ENCODE measurements at places on chromosomes 6 and 20.

DNA sequence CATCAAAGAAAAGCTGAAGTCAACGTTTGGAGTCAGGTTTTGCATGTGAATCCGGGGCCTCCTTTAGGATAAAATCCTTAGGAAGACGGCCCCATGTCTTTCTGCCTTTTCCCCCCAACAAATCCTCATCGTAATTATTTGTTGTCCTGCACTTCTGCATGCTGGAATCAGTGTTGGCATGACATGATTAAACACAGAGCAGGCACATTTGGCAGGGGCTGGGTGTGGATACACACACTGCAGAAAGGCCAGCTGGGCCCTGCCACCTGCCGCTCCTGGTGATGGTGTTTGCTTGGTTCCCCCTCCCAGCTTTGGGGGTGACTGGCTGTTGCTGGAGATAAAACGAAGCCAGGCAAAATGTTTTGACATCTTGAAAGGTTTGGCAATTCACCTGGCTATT is 46.3 kb upstream of the FOXA2 start:
- DNase-seq: no peak

DNA sequence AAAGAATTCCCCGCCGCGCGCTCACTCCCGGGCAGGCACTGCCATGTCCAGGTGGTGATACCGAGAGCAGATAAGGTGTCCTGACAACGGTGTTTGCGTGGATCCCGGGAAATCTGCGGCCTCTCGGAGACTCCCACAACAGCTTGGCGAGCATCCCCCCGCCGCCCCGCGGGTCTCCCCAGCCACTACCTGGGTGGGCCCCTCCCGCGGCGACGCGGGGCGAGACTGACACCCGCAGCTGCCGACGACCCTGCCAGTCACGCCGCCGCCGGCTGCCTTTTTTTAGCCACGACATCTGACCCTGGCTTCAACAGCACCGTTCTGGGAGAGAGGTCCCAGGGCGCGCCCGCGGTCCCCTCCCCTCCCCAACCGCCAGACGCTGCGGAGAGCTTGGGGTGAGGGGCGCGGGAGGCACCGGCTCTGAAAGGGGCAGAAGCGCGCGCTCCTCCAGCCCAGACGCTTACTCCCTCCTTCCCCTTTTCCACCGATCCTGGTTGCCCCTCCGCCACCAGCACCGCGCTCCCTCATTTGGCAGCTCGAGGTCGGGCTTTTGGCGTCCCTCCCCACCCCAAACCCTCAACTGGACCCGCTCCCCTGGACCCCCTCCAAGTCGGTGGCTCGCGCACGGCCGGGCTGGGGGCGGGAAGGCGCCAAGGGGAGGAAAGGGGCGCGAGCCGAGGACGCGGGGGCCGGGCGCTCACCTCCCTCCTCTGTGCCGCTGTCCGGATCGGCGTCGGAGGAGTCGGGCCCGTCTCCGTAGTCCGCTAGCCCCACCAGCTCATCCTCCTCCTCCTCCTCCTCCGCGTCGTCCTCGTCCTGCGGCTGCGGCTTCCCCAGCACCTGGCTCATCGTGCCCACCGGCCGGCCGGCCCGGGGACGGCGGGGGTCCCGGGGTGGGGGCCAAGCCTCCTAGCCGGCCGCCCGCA is 665 bp downstream of the RRAGD start:
- DNase-seq: peak; percentile 11

- DNase-seq: no peak
Observed at GRCh38 chr6:69696273-69696672, 100.5 kb downstream of the LMBRD1 start.

- DNase-seq: no peak
Observed at GRCh38 chr20:10387686-10388085, 46.3 kb downstream of the MKKS start.

- no peak for DNase-seq
Observed at GRCh38 chr6:47403801-47404200, 73.8 kb upstream of the CD2AP start.

DNA sequence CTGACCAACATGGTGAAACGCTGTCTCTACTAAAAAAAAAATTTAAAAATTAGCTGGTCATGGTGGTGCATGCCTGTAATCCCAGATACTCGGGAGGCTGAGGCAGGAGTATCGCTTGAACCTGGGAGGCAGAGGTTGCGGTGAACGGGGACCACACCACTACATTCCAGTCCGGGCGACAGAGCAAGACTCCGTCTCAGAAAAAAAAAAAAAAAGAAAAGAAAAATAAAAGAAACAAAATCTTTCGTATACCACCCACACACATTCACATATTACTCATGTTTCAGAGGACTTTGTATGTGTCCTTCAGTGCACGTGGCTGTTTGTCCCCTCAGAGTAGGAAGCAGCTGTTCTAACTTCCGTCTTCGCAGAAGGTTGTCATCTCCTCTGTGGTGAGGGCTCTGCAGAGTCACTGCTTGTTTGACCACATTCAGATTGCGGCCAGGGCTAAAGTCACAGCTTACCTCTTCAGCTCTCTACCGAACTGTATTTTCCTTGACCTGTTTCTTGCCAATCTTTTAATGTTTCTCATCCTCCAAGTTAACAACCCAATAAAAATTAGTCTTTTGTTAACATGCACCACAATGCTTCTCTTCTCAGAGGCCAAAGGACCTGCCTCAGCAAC is 36.6 kb upstream of the HIVEP1 start:
- no peak for DNase-seq

DNA sequence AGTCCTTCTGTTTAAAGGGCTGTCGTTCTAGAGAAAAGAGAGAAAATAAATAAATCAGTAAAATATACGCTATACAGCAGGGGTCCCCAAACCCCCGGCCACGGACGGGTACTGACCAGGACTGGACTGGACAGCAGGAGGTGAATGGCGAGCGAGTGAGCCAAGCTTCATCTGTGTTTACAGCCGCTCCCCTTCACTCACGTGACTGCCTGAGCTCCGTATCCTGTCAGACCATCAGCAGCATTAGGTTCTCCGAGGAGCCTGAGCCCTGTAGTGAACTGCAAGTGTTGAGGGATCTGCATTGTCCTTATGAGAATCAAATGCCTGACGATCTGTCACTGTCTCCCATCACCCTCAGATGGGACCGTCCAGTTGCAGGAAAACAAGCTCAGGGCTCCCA is 76.5 kb downstream of the ZNF217 start:
- DNase-seq: no peak

GRCh38 chr20:5297280-5298004 is 19.3 kb downstream of the PROKR2 start:
- no peak for DNase-seq

GRCh38 chr20:16240355-16240754 is 332.9 kb downstream of the KIF16B start:
- no peak for DNase-seq

DNA sequence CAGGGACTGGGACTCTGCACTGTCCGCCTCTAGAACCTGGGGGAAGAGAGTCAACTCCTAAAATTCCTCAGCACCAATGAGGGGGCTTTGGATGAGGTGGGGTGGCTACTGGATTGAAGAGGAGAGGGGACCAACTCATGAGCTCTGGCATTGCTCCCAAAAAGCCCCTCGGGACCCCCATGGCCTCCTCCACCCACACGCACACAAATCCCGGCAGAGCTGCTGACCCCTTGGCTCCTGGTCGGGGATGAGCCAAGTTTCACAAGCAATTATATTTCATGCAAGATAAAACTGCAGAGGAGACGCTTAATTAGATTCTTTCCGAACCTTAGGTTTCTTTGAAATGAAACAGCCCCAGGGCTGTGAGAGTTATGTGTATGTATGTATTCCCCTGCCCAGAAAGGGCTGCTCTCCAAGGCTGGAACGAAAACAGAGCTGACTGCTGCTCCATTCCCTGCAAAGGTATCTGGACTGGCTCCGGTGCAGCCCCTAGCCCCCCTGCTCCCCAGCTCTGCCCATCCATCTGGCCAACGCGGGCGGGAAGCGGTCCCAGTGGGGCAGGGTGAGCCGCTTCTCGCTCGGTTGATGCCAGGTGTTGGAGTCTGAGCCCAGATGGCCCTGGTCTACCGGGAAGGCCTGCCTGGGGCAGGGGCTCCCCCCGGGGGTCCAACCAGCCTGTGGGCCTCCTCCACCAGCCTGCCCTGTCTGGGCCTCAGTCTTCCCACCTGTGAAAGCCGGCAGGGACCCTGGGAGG is 46.8 kb upstream of the STX16 start:
- no peak for DNase-seq

DNA sequence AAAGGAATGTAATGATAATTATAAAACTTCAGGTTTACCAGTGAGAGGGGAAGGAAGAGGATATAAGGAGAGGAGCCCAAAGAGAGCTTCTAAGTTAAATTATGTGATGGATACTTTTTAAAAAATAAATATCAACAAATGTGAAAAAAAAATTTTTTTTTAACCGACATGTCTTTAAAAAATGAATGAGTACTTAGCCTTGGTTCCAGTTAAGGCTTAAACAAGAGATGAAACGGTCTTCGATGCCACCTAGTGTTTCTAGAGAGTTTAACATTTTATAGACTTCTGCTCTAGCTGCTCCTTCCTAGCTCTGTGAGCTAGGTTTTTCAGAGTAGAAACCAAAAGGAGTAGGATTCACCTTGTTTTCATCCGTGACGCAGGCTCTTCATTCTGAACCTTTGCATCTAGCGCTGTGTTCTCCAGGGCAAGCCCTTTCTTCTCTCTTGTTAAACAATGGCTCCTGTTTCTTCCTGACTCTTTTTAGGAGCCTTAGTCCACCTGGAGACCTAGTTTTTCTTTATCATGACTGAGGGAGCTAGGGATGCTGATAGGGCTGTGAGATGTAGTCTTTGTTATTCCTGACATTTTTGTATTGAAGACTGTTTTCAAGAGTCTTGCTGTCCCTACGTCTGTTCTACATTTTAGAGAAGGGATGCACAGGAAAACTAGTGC is 42.4 kb upstream of the GNRH2 start:
- DNase-seq: no peak

DNA sequence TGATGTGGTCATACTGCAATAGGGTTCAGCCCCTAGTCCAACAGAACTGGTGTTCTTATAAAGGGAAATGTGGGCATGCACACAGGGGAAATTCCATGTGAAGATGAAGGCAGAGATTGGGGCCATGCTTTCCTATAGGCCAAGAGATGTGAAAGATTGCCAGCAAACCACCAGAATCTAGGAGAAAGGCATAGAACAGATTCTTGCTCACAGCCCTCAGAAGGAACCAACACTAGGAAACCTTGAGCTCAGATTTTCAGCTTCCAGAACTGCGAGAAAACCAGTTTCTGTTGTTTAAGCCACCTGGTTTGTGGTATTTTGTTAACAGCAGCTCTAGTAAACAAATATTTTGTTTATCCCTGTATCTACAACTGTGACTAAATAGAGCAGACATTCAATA is 197.6 kb upstream of the CITED2 start:
- no peak for DNase-seq

GRCh38 chr6:158654498-158654897 is 4.6 kb downstream of the SYTL3 start:
- DNase-seq: no peak

- peak; percentile 5 for DNase-seq
Observed at GRCh38 chr6:138404666-138405337, 779 bp downstream of the HEBP2 start.

DNA sequence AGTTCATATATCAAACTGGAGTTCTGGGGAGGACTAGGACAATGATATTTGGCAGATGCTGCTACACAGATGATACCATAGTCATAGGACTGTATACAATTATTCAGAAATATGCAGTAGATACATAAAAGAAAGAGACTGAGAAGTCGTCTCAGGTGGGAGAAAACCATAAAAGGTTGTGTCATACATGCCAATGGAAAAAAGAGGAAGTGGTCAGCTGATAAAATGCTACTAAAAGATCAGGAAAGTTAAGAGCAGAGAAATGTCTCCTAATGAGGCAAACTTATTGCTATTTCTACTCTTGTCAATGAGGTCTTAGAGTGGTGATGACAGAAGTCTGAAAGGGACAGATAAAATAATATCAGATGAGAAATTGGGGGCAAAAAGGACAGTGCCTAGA is 407.6 kb downstream of the COL12A1 start:
- no peak for DNase-seq

DNA sequence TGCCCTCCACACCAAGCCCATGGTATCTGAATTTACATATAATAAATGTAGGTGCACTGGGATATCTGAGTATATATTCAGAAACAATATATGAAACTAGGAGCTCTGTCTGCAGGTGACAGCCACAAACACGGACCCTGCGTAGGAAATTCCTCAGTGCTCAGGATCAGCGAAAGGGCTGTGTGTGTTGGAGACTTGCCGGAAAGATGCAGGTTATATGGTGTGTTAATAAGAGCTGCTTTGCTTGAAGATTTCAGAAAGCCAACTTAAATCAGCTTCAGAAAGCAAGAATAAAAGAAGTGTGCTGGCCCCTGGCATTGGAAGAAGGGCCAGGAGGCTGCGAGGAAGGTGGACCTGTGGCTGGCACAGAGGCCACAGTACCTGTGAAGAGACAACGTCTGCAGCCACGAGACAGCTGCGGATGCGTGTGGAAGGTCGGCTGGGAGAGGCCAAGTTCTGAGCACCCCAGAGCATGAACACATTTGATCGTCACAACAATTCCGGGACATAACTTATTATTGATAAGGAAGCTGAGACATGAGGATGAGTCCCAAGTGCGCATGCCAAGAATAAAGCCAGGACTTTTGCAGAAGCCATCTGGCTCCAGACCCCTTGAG is 183.2 kb downstream of the DLL1 start:
- no peak for DNase-seq

- DNase-seq: no peak
Observed at GRCh38 chr20:43913291-43914025, 1.2 kb upstream of the TOX2 start.

DNA sequence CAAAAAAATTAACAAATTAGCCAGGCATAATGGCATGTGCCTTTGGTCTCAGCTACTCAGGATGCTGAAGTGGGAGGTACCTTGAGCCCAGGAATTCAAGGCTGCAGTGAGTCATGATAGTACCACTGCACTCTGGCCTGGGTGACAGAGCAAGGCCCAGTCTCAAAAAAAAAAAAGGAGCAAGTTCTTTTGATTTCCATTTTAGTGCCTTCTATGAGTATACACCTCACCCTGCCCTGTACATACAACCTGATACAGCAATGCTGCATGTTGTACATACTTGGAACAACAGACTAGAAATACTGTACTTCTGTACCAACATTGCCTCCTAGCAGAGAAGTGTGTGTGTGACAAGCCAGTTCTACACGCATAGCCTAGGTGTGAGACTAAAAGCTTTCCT is 97.3 kb upstream of the CARMIL1 start:
- no peak for DNase-seq

GRCh38 chr20:32510601-32511357 is 74.4 kb downstream of the NOL4L start:
- no peak for DNase-seq

- no peak for DNase-seq
Observed at GRCh38 chr6:168774381-168774780, 333.4 kb downstream of the SMOC2 start.

GRCh38 chr6:45930420-45931040 is 85.1 kb downstream of the CLIC5 start:
- peak; percentile 49 for DNase-seq
